Stimulated activated CD8-positive, alpha-beta memory T cell treated with anti-CD3 and anti-CD28 coated beads, Interleukin-15, amount 100 ng/mL, for 24 hours (primary cell): ENCODE measurements at places on chromosomes 7 and 10.

DNA sequence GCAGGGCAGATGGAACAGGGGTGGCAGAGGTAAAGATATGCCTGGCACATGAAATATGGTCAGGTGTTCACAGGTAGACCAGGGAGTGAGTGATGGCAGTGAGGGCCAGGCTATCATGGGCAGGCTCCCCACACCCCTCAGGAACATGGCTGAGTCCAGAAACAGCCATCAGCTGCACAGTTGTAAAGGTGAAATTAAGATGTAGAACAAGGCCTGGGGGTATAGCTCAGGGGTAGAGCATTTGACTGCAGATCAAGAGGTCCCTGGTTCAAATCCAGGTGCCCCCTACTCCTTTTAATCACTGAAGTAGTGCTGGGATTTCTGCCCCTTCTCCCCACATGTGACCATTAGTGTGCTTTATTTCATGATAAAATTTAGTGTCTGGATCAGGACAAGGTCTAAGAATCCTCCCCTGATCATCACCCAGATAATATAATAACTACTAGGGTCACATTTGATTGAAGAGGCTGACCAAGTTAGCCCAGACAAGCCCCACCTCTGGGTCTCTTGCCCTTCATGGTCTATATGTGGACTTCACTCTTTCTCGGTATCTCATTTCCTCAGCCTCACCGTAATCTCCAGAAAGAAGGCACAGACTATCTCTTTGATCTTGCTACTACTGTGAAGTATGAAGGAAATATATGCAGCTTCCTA lies 69.0 kb downstream of the ZNF783 start:
- no peak for DNase-seq

- no peak for DNase-seq
Measured at GRCh38 chr10:101337836-101338235, 16.1 kb upstream of the BTRC start.

- no peak for DNase-seq
Measured at GRCh38 chr7:82005056-82005455, 235.2 kb upstream of the HGF start.

DNA sequence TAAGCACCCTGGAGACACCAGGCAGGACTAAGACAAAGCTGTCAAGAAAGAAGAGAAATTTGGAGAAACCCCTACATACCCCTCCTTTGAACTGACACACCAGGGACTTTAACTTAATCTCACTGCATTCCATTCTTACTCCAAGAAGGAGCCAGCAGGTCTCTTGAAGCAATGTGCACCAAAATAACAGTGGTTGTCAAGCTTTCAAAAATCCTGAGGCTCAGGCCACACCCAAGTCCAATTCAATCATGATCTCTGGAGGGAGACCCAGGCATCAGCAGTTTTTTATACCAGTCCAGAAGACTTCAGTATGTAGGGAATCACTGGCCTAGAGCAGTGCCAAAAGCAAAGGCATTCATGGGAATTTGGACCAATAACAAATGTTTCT lies 6.8 kb downstream of the SLC25A13 start:
- DNase-seq: no peak

GRCh38 chr10:103512591-103513379 lies 19.3 kb downstream of the NEURL1 start:
- no peak for DNase-seq

GRCh38 chr10:36221101-36221500 lies 579.0 kb upstream of the FZD8 start:
- no peak for DNase-seq
